ENCODE measurements at places on chromosomes 2 and 18.
A peak's percentile ranks its signal among the peaks of the same experiment; 100 is the strongest.

GRCh38 chr2:188746727-188747126 is 227.4 kb upstream of the COL3A1 start:
- DNase-seq = peak; percentile 55

DNA sequence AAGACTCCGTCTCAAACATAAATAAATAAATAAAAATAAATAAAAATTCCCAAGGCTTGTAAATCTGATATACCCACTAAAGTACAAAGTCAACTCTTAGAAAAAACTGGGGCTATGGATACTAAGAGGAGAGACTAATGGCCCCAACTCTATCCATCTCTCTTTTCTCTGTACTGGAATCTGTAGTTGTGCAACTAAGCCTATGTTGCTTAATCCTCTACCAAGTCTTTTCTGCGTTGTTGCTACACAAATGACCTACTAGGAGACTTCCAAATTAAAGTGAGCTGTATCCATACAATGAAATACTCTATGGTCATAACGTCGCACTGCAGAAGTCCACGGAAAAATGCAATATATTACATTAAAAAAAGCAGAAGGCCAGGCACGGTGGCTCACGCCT is 8.1 kb downstream of the MRPS5 start:
- DNase-seq = no peak

DNA sequence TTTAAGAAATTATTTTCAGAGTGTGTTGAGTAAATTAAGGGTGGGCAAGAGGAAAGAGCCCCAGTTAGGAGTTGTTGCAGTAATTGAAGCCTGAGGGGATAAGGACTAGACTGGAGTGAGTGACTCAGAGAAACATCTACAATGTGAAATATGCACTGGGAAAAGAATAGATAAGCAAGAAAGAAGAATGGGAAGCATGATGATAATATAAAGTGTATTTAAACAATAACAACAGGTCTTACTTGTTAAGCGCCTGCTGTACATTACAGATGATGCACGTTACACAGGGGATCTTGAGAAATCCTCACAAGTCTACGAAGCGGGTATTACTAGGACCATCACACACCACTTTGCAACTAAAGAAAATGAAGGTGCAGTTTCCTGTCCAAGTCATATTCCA is 73.6 kb upstream of the STK17B start:
- DNase-seq = peak; percentile 47

DNA sequence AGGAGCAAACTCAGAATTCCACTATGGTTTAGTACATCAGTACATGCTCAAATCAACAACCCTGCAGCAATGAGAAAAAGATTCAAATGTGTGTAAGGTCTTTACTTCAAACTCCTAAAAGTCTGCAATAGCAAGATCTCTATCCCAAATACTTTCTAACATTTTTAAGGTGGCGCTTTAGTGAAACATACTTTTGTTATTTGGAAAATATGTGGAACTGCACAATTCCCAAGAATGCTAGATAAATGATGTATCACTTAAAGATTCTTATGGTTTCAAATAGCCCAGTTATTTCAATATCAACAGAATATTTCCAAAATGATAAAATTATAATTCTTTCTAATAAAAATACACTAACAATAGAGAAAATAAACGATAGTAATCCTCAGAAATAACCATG is 227.6 kb upstream of the SMAD7 start:
- no peak for DNase-seq

- DNase-seq = no peak
Observed at GRCh38 chr18:7676253-7676873, 109.2 kb downstream of the PTPRM start.

DNA sequence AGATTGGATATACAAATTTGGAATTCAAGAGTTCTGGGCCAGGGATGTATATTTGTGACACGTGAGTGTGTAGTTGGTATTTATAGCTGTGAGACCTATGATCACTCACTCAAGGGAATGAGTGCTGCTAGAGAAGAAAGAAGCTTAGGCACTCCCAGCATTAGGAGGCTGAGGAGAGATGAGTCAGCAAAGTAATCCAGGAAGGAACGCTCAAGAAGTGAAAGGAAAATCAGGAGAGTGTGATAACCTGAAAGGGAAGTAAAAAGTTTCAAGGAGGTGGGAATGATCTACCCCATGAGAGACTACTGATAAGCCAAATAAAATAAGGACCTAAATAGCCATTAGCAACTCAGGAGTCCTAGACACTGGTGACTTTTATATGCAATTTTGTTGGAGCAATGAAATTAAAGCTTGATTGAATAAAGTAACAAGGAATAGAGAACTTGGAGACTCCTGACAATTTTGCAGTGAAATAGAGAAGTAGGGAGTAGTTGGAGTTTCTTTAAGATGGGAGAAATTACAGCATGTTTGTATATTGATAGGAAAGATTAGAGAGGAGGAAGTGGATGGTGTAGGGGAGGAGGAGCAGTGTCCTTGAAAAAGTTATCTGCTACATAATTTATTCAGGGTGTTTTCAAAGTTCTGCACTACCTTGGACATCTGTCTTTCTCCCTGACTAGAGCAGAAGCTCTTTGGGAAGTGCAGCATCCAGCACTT is 89.9 kb downstream of the UBE2E3 start:
- peak; percentile 78 for DNase-seq

DNA sequence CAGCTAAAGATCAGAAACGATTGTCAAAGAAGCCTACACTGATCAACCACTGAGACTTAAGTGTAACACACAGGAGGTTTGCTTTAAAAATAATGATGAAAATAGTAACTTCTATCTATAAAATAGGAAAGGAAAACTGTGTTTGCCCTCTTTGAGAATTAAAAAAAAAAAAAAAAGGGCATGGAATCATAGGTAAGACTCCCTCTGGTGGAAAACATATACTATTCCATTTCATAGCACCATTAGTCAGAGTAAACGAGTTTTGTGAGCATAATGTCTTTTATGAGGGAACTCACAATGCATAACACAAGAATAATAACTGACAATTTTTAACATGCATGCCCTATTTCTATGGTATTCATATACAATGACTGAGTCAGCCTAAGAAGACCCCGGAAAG is 36.3 kb downstream of the SLC35F5 start:
- DNase-seq = no peak

GRCh38 chr2:949384-950079 is 1.1 kb upstream of the SNTG2 start:
- no peak for DNase-seq

- peak; percentile 76 for DNase-seq
Observed at GRCh38 chr2:172288603-172289002, 138.8 kb upstream of the ITGA6 start.

DNA sequence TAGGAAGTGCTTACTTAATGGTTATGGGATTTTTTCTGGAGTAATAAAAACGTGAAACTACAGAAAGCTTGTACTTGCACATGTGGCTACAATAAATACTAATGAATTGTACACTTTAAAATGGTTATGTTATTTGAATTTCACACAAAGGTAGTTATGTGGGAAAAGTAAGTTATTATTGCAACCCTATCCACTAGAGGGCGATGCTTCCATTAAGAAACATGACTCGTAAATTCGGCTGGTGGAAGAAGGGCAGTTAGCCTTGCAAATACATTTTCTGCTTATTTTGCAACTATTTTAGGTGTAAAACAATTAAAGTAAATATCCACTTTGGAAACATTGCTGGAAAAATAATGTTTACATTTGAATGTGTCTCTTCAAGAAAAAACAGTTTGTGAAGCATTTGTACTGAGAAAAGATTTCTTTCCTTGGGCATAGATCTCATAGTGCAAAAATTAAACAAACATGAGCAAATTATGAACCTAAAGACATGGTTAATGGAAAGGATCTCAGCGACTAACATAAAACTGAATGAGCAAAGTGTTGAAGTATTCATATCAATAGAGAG is 68.1 kb upstream of the CSRNP3 start:
- DNase-seq = peak; percentile 48

DNA sequence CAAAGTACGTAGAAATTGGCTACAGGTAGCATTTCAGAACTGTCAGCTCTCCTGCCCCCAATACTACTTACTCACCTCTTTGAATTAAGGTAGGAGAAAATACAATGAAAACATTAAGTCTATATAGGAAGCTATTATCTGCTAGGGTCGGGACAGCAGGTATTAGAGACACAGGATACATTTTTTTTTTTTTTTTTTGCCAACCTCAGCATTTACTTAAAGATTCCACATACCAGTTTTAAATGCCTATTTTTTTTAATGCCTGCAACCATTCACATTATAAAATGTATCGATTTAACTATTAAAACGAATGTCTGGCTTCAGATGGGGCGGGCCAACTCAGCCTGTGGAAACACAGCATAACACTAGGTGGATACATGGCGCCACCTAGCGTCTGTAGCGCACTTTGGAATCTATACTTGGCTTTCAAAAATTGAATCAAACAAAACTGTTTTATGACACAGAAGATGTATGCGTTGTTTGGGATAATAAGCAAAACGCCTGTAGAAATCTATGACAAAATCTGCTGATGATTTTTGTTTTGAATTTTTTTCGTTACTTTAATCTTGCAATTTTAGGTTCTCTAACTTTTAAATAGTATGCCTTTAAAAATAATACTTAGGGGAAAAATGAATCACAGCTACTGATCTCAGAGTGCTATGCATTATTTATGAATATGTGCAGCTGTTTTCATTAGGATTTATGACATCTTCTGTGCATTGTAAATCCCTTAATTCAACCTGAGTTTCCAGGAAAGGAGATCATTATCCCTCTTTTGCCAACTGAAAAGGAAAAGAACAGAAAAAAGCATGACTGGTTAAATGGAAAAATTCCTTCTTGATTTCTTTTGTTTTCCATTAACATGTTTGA is 261.0 kb downstream of the NYAP2 start:
- peak; percentile 65 for DNase-seq

DNA sequence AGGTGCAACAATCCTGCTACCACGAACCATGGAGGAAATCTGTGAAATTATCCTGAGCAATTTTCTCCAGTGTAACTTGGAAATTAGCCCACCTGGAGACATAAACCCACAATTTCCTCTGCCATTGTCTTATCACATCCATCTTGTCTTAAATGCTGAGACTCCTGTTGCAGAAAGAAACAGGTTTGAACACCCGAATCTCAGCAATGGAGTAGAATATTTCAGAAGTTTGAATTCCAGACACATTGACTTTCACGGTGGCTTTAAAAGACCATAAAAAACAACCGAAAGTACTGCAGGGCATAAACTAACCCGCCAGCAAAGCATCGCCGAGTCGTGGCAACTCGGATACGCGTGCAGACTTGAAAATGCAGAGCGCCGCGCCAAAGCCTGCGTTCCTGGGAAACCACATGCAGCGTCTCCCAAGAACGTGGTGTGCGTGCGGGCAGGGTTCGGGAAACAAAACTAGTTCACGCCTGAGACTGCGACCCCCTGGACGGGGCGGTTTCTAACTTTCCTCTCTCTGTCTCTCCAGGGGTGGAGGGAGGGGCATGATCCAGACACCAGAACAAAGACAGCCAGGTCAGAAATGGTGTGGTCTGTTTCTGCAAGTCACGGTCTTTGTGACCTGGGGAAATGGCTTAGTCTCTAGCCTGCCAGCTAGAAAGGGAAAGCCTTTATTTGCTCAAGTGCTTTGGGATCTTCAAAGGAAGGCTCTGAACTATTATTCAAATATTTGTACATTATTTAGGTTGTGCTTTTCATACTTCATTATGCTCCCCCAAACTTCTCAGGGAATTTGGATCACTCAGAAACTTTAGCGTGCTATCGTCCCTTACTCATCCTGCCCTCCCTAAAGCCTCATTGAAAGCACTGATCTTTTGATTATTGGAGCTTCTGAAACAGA is 26.9 kb upstream of the KCTD1 start:
- DNase-seq = peak; percentile 73

- no peak for DNase-seq
Observed at GRCh38 chr2:201906777-201907562, 100.6 kb downstream of the CDK15 start.

DNA sequence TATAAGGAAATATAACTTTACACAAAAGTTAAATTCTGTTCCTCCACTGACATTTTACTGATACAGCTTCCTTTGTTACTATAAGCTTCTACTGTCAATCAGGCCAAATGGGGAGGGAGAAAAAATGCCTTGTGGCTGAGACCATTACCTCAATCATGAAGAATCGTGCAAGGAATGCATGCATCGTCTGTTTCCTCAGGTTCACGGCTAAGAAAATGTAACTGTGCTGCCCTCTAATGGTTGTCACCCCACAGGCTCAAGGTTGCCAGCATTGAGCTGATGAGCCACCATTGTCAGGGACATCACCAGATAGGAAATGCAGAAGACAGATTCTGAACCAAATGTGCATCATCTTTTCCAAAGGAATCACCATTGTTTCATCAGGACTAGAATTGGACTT is 426.9 kb downstream of the CDH2 start:
- peak; percentile 79 for DNase-seq

- no peak for DNase-seq
Observed at GRCh38 chr2:240439698-240440151, 4.3 kb downstream of the GPC1 start.

DNA sequence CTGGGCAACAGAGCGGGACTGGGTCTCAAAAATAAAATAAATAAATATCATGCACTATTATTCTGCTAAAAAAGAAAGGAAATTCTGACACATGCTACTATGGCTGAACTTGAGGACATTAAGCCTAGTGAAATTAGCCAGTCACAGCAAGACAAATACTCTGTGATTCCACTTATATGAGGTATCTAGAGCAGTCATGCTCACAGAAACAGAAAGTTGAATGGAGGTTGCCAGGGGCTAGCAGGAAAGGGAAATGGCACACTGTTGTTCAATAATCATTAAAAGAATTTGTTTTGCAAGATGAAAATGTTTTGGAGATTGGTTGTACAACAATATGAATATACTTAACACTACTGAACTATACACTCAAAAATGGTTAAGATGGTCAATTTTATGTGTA is 60.8 kb downstream of the NCKAP1 start:
- DNase-seq = no peak

DNA sequence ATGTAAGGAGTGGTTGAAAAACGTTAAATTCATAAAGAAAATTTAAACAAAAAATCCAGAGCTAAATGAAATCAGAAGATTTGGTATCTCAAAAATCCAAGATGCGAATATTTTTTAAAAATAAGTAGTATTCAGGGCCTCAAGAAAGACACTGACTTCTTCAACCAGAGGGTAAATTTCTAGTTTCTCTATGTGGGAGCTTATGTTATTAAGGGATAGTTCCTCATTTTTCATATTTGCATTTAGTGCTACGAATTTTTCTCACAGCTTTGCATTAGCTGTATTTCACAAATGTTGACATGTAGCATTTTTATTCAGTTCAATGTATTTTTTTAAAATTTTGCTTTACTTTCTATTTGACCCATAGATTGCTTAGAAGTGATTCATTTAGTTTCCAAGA is 454.7 kb downstream of the CBLN2 start:
- DNase-seq = no peak

- DNase-seq = peak; percentile 22
Observed at GRCh38 chr2:106030287-106031268, 163.5 kb downstream of the UXS1 start.

- peak; percentile 83 for DNase-seq
Observed at GRCh38 chr2:42933824-42934254, 141.5 kb upstream of the HAAO start.
